NCI-H146 (cell line): ENCODE measurements at places on chromosomes 6 and 20.

GRCh38 chr20:63745424-63745805, 5.8 kb downstream of the SLC2A4RG start:
- DNase-seq: no peak

GRCh38 chr20:63215101-63216040, 560 bp downstream of the YTHDF1 start:
- peak; percentile 45 for DNase-seq

- DNase-seq: no peak
Measured at GRCh38 chr6:143018955-143019354, 41.7 kb upstream of the AIG1 start.

DNA sequence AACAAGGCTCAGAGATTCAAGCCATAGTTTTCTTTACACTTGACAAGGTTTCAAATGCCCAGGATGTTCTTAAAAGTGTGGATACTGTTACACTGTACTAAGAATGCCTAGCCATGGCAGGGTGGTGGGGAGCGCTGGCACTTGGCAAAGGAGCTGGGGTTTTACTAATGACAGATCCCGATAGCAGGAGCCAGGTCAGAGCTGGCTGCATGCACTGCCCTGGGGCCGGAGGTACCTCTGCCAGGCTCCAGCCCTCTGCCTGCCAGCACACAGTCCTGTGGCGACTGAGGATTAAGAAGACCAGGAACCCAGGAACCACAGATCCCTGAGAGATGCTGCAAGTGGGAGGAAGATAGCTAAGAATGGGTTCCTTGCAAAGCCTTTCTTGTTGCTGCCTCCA, 260.3 kb downstream of the ALDH8A1 start:
- DNase-seq: no peak

- DNase-seq: peak; percentile 26
Measured at GRCh38 chr6:41053041-41053440, at the start of gene APOBEC2. Gene APOBEC2 (plus strand): TSS chr6:41053202. CDS start chr6:41053348, 146 bp downstream.

GRCh38 chr6:4108561-4109093, 26.7 kb downstream of the ECI2 start:
- no peak for DNase-seq

- no peak for DNase-seq
Measured at GRCh38 chr6:13203145-13203544, 125.2 kb downstream of the TBC1D7 start.

GRCh38 chr6:36329798-36330291, 6.8 kb downstream of the BNIP5 start:
- no peak for DNase-seq

DNA sequence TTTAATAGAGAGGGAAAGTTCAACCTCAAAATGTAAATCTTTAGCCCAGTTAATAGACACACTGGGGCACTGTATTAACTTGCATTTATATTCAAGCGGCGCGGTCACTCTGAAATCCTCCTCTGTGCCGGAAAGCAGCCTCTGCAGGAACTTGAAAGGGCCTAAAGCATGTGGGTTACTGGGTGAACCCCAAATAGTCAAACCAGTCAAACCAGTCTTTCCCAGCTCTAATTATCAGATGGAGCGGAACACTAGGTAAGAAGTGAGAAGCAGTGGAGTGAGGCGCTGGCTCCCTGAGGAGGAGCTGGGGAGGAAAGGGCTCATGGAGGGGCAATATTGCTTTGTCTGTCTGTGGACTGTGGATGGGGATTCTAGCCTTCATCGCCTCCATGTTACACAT, 531.3 kb downstream of the QKI start:
- DNase-seq: no peak
